Gastrocnemius medialis (tissue), 4 donors: ENCODE measurements at places on chromosomes 2 and 18. TPM values are rescaled to one million over a fixed set of nuclear protein-coding genes. Genes with fewer than 3 reads are reported as not detected.

GRCh38 chr2:216920143-216920876 is 60.4 kb upstream of the TNP1 start:
- H3K36me3 ChIP-seq: no peaks in the 10 kb centered on the region
- H3K4me1 ChIP-seq: peaks cover 7% of the 10 kb centered on the region
- no peak overlapping the region for H3K27ac ChIP-seq
- H3K27me3 ChIP-seq: no peaks in the 10 kb centered on the region
- no peak overlapping the region for H3K4me3 ChIP-seq

POLR1B gene
- 13.0 TPM for total RNA-seq

GRCh38 chr2:218890369-218890768 is 9.7 kb downstream of the WNT10A start:
- no peaks in the 10 kb centered on the region for H3K36me3 ChIP-seq
- no peaks in the 10 kb centered on the region for H3K4me1 ChIP-seq
- no peak overlapping the region for H3K4me3 ChIP-seq

GRCh38 chr18:63302220-63302619 is 17.3 kb downstream of the BCL2 start:
- H3K4me1 ChIP-seq: peaks cover 12% of the 10 kb centered on the region
- no peaks in the 10 kb centered on the region for H3K36me3 ChIP-seq
